ENCODE measurements at places on chromosomes 12 and 14.
A peak's percentile ranks its signal among the peaks of the same experiment; 100 is the strongest.

DNA sequence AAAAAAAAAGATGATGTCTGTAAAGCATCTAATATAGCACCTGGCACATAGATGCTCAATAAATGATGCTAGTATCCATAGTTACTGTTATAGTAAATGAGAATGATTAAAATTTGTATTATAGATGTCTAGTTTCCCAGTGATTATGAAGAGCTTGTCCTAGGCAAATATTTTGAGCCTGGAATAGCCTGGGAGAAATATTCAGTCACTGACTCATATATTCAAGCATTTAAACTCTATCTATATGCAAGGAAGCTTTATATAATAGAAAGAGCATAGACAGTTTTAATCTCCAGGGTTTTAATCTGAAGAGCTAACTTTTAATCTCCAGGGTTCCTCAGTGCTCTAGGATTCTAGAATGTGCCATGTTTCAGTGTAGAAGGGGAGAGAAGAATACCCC lies 91.5 kb upstream of the VASH1 start:
- no peak for DNase-seq

- no peak for DNase-seq
These were observed 113.1 kb downstream of the TTC6 start for GRCh38 chr14:37708481-37708880.

GRCh38 chr12:120960657-120961056 lies 17.7 kb upstream of the HNF1A start:
- no peak for DNase-seq

GRCh38 chr12:66210840-66211239 lies 21.8 kb downstream of the IRAK3 start:
- DNase-seq, result no peak

DNA sequence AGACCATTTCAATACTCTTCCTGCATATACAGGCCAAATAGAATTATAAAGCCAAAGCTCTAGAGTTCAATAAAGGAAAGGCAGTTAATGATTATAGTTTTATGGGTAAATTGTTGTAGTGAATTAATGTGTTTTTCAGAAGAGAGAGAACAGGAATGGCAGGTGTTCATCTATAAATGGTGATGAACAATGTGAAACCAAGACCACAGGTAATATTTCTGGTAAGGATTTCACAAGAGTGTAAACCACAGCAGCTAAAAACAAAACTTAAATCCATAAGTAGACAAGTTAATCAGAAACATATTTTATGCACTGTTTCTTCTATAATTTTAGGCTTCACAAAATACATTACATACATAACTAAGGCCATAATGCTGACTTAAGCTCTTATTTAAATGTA lies 204.4 kb downstream of the SYT1 start:
- no peak for DNase-seq

DNA sequence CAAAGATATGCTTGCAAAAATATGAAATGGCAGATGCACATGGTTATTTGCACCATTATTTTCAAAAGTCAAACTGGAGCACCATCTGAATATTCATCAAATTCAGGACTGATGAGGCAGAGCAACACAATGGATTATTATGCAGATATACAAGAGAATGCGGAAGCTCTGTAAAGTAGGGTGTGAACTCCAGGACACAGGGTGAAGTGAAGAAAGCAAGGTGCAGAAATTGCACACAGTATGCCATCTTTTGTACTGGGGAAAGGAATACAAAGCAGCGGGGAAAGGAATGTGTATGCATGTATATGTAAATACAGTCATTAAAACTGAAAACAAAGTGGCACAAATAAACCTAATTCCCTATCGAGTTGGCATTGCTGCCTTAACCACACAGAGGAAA lies 22.7 kb upstream of the CLEC4E start:
- no peak for DNase-seq

DNA sequence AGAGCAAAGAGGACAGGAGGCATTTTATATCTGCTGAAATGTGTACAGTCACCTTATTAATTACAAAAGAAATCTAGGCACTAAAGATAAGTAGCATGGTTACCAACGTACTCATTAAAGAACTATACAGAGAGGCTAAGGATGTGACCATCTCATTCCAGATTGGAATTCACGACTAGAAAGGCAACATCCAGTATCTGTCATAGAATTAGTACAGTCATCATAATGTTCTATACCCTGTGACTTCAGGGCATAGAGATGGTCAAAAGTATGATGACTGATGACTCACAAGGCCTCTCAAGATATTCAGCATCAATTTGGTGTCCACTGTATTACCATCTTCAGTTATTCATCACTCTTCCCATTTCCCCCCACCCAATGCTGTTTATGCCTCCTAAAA lies 144.0 kb upstream of the PLEKHG7 start:
- no peak for DNase-seq

- no peak for DNase-seq
These were observed 119.6 kb downstream of the GCH1 start for GRCh38 chr14:54782751-54783659.

DNA sequence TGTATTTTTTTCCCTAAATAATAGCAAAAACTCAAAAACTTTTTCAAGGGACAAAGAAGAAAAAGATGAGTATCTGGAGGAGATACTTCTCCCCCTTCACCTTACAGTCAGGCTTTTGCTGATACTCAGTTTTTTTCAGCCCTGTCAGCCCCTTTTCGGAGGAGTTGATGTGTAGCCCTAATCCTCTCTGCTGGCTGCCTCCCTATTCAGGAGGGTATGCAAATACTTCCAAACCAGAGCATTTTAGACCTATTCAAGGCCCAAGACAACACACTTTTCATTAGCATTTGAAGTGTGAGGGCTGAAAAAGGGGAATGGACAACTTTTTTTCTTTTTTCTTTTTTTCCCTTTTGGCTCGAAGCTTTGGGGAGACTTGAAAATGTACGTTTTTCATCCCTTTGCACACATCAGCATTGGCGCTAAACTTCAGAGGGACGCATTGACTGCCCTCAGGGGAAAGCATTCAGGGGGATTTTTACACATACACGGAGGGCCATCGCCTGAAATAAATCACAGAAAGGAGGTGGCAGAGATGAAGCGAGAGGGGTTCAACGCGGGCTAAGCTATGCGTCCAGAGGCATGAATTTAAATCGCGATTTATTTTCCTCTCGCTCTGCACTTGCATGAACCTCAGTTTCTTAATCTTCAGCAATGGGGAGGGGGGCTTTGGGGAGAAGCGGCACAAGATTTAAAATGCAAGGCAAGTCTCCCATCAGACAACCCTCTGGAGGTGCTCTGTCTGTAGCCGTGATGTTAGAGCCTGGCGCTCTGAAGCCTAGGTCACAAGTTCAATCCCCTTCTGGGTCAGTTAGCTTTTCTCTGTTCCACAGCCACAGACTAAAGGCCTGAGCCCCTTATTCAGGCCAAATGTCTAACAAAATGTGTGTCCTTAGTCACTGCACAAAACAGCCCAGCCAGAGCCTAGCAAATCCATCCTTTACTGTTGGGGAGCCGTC lies 86.3 kb downstream of the ASCL1 start:
- no peak for DNase-seq

DNA sequence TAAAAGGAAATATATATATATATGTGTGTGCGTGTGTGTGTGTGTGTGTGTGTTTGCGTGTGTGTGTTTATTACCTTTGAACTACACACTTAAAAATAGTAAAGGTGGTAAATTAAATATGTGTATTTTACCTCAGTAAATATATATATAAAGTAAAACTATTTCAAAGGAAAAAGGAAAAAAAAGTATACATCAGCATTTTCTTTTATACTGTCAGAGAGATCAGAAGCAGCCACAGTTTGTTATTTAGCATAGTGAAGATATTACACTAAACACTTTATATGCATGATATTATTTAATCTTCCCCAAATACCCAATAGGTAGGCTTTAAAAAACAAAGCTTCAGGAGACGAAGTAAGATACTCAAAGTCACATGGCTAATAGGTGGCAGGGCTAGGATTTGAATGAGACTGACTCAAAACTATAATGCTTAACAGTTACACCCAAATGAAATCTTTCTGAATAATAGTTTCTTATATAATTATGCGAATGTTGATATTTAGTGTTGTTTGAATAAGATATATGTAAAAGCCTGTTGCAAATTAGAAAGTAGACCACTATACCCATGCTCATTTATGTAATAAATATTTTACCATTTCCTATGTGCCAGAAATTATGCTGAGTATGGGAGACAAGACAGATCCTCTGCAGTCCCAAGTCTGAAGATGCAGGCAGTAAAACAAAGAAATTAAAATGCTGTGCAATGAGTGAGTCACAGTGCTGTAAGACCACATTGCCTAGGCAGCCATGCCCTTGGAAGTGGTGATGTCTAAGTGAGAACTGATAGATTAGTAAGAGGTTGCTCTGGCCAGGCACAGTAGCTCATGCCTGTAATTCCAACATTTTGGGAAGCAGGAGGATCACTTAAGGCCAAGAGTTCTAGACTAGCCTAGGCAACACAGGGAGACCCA lies 66.1 kb downstream of the PDZRN4 start:
- DNase-seq, result no peak

DNA sequence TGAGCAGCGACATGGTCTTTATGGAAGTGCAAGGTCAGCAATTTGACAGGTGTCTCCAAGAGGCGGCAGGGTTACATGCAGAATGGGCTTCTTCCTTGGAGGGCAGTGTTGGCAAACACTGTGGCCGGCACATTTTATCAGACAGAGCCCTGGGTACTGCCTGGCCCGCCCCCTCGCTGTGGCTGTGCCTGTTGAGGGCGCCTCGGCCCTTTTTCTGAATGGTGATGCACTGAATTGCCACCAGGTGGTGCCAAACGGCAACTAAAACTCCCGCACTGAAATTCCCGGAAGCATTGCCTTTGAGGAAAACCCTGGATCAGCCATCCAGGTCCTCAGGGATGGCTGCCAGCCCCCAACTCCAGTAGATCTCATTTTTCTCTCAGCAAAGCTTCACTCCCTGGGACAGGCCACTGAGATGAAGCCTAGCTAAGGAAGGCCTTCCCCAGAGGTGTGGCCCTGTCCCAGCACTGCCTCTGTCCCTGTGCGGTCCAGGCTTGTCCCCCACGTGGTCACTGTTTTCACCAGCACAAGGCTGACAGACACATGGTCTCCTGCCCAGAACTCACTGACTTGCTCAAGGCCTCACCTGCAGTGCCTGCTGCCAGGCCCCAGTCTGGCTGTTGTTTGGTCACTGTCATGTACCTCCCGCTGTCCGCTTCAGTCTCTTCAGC lies 73.6 kb downstream of the TESC start:
- DNase-seq, result peak; percentile 28

GRCh38 chr12:75759842-75760572 lies 248.6 kb upstream of the KRR1 start:
- no peak for DNase-seq

GRCh38 chr14:29078810-29079522 lies 312.4 kb downstream of the FOXG1 start:
- DNase-seq, result no peak

GRCh38 chr12:81992461-81992860 lies 233.3 kb upstream of the PPFIA2 start:
- peak; percentile 16 for DNase-seq

DNA sequence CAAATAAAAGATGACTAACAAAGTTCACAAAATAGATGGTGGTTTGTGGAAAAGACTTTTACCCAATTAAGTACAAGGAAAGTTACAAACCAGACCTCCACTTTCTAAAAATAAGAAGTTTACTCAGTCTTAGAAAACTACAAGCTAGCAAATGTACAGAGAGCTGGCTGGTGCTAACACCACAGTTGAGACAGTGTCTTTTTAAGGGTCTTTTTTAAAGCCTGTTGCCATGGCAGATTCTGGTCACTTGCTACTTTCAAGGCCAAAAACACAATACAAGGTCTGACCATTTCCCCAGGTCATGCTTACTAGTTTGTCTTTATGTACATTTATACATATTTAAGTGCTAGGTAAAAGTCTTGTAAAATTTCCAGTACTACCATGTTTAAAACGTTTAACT lies 2.4 kb downstream of the BTG1 start:
- no peak for DNase-seq

DNA sequence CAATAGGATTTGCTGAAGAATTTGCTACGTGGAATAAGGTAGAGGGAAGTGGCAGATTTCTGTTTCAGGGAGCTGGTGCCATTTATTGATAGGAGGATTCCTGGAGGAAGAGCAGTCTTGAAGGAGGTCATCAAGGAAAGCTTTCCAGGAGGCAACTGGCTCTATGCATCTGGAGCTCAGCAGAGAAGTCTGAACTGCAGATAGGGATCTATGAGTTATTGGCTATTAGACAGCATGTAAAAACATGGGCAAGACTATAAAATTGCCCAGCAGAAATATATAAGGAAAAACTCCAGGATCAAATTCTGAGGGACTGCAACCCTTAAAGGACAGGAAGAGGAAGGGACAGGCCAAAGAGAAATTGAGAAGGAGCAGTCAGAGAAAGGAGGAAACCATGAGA lies 8.9 kb upstream of the RAP1B start:
- DNase-seq, result no peak

DNA sequence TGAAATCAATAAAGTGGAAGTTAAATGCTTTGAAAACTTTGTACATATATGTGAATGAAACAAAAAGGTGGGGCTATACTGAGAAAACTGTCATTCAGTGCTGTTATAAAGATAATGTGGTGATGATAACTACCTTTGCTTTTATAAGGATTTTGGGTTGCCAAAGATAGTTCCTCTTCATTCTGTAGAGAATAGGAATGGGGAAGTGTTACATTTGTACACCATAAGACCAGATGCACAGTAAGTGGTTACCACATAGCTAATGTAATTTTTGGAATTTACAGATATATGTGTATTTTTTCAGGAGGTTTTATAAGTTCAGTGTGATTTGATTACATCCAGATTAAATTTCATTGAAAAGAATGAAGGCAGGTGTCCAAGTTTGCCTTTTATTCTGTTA lies 18.1 kb downstream of the RAB21 start:
- DNase-seq, result no peak

Measured in activated CD4-positive, alpha-beta T cell treated with anti-CD3 and anti-CD28 coated beads for 4 hours (primary cell).